ENCODE measurements at places on chromosomes 1 and 21. TPM values are rescaled to one million over a fixed set of nuclear protein-coding genes. Genes with fewer than 3 reads are reported as not detected.

The KCNJ9 gene
- total RNA-seq = 11.4 TPM

The SLC45A1 gene
- 8.6 TPM for total RNA-seq

The TPTE gene
- not detected for total RNA-seq

The ARTN gene
- under 0.01 TPM for total RNA-seq

The ABL2 gene
- total RNA-seq = 33.0 TPM

The SDHB gene
- total RNA-seq = 89.3 TPM

The OPN3 gene
- 6.5 TPM for total RNA-seq

The CDCA8 gene
- total RNA-seq = 0.82 TPM

The ITLN1 gene
- total RNA-seq = not detected

The DCST2 gene
- under 0.01 TPM for total RNA-seq

The SHE gene
- total RNA-seq = 2.0 TPM

The SPRR2B gene
- total RNA-seq = not detected

The ADGRB2 gene
- 42.4 TPM for total RNA-seq

The MAP10 gene
- 9.8 TPM for total RNA-seq

The CASQ2 gene
- 0.41 TPM for total RNA-seq

The NBPF6 gene
- not detected for total RNA-seq

DNA sequence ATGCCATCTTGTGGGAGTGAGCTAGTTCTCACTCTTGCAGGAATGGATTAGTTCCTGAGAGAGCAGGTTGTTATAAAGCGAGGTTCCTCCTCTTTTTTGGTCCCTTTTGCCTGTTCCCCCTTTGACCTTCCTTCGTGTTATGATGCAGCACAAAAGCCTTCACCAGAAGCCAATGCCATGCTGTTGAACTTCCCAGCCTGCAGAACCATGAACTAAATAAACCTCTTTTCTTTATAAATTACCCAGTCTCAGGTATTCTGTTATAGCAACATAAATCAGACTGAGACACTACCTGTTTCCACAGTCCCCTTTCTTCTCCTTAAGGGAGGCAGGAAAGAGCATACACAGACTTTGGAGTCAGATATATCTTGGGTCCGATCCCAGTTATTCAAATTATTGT lies 25.6 kb downstream of the DISP3 start:
- DNase-seq = no peak

GRCh38 chr1:235776396-235776795 lies 90.3 kb downstream of the LYST start:
- no peak for DNase-seq

- peak; percentile 12 for DNase-seq
Observed at GRCh38 chr1:20725189-20726117, 7.0 kb downstream of the SH2D5 start.

GRCh38 chr1:46393510-46393909 lies 607 bp upstream of the FAAH start:
- DNase-seq = peak; percentile 4

DNA sequence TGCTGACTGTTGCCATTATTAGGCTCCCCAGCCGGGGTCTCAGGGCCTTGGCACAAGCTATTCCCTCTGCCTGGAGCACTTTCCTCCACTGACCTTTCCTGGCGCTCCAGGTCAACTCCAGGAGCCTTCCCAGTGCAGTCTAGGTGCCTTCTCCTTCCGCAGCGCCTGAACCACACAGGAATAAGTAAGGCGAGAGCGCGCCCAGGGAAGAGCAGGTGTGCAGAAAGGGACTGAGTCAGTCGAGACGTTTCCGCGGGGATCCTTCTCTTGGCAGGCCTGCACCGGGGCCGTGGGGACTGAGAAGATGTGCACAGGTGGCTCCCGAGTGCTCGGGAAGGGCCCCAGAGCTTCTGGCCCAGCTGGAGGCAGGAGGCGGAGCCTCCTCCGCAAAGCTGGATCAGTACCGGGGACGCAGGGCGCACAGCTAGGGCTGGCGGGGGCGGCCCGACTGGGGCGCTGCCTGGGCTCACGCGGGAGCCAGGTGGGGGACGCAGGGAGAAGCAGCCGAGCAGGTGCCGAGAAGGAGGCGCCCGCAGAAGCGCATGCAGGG lies 765 bp upstream of the BMP8A start:
- peak; percentile 21 for DNase-seq

DNA sequence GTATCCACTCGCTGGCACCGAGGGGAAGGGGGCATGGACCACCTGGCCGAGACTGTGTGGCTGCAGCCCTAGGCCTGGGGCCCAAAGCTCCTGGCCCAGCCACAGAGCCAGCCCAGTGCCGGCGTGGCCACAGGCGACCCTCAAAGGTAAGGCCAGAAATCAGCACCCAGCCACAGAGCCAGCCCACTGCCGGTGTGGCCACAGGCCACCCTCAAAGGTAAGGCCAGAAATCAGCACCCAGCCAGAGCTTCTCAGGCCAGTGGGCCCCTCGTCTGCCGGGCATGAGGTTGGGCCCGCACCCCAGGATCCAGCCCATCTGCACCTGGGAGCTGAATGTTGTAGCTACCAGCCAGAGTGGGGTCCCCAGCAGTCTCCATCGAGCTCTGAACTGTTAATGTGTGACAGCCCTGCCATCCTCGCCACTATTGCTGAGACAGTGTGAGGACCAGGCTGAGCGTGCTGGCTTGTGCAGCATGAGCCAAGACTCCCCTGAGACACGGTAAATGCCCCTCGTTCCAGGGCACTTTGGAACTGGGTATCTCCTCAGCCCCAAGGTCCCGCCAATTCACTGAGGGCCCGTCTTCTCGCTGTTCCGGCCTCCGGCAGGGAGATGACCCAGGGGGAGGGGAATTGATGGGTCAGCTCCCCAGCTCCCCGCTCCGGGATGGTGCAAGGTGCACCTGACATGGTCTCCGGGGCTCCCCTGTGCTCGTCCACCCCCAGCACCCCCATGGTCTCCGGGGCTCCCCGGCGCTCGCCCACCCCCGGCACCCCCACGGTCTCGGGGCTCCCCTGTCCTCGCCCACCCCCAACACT lies 4.7 kb upstream of the FTCD start:
- DNase-seq = no peak

DNA sequence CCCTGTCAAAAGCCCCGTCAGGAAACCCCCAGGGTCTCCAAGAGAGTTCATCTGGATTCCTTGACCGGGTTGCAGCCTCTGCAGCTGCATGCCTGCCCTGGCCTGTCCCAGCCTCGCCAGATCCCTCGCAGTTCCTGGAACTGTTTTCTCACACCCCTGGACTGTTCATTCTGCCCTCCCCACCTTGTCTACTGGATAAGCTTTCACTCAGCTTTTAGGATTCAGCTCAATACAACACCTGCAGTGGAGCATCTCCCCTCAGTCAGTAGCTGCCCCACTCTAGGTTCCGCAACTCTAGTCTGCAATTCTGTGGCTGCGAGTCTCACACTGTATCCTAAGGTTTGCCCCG lies 67.2 kb downstream of the FAM163A start:
- no peak for DNase-seq

DNA sequence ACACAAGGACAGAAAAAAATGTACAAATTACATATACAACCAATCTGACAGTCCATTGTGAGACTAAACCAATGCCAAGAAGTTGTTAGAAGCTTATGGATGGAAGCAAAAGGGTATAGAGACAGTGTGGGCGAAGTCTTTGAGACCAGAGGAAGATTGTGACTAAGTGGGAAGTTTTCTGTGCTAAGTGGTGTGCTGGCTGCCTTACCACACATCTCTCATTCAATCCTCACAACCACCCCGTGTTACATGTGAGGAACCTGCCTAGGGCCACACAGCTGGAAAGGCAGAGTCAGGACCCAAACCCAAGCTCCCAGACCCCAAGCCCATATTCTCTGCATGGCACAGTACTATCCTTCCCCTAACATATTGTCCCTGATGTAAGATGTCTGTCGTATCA lies 53.5 kb upstream of the DUSP10 start:
- DNase-seq = no peak

DNA sequence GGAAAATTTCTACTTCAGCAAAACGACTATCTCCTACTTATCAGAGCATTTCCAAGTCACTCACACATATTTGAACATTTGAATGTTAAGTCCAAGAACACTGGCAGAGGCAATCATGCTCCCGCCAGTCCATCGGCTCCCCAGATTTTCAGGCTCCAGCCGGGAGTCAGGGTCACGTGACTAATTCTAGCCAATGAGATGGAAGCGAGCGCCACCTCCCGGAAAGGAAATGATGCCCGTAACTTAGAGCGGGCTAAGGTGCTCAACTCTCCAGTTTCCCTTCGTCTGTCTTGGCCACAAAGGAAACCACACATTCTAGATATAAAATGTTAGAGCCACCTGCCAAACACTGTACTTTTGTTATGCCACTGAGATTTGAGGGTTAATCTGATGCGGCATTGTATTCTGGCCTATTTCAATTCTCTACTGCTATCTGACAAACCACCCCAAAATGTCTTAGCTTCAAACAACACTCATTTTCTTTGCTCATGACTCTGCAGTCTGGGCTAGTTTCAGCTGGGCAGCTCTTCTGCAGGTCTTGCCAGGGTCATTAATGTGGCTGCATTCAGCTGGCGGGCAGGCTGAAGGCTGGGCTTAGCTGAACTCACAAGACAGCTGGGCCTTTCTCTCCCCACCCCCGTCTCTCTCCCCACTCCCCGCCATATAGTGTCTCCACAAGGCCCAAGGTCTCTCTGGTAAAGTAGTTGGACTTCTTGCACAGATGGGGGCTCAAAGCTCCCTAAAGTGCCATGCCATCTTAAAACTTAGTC lies 16.5 kb upstream of the LHX4 start:
- no peak for DNase-seq

GRCh38 chr21:24844671-24845070 lies 762.6 kb downstream of the MRPL39 start:
- DNase-seq = no peak

- no peak for DNase-seq
Observed at GRCh38 chr1:204344665-204345355, 14.9 kb downstream of the PLEKHA6 start.

DNA sequence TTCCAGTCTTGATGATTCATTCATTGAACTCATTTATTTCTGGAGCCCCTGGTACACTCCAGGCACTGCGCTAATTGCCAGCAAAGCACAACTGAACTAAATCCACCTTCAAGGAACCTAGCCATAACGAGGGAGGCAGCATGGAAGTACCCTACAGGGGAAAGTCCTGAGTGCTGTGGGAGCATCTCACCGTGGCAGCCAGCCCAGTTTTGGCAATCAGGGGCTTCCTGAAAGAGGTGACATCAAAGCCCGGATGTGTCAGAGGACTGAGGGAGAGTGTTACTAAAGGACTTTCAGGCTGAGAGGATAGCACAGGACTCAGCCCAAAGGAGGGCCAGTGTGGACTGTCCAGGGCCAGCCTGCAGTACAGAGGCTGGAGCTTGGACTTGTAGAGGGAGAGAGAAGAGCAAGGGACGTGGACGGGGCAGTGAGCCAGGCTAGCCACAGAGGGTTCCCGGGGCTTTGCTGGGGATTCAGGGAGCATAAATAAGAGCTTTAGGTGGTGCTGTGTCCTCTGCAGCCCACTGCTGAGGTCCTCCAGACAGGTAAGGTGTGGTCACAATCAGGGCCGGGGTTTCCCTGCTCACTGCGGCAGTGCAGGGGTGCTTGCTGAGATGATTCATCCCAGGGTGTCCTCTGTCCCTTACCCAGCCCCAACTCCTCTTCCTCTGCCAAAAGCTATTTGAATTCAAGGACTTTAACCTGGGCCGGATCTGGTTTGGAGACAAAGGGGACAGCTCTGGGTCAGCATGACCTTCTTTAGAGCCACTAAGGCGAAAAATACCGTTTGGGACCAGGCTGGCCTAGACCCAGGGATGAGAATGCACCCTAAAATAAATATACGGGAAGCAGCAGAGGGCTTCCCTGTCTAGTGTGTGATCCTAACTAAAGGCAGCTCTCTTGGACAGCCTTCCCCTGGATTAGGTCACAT lies 128.3 kb downstream of the EDEM3 start:
- DNase-seq = no peak

- DNase-seq = peak; percentile 36
Observed at GRCh38 chr1:12124693-12125421, 41.9 kb upstream of the TNFRSF1B start.

- DNase-seq = no peak
Observed at GRCh38 chr1:165047994-165048393, 308.5 kb downstream of the LMX1A start.

GRCh38 chr1:236313427-236313826 lies 31.7 kb upstream of the ERO1B start:
- DNase-seq = no peak

- no peak for DNase-seq
Observed at GRCh38 chr1:92211166-92211565, 6.5 kb upstream of the C1orf146 start.

GRCh38 chr1:235473806-235474205 lies 30.4 kb downstream of the B3GALNT2 start:
- DNase-seq = no peak

DNA sequence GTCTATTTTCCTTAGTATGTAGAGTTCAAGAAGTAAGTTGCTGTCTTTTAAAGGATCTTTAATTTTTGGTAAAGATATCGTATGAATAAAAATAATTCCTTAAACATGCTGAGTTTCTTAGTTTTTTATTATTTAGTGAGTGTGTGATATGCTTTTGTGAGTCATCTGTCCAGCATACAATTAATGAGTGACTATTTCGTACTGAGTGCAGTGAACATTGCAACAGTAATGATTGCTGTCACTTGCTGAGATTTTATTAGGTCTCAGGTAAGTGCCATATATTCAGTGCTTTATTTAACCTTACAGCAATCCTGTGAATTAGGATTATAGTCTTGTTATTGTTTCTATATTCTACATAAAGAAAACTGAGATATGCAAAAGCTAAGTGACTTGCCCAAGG lies 22.6 kb downstream of the MIGA1 start:
- DNase-seq = no peak

- DNase-seq = no peak
Observed at GRCh38 chr1:13890766-13891165, 190.8 kb downstream of the PRDM2 start.

GRCh38 chr1:155466996-155467395 lies 95.6 kb downstream of the ASH1L start:
- DNase-seq = no peak

- no peak for DNase-seq
Observed at GRCh38 chr1:207463021-207463420, 8.9 kb downstream of the CR2 start.

GRCh38 chr1:248165186-248165585 lies 9.4 kb upstream of the OR2M2 start:
- DNase-seq = no peak

DNA sequence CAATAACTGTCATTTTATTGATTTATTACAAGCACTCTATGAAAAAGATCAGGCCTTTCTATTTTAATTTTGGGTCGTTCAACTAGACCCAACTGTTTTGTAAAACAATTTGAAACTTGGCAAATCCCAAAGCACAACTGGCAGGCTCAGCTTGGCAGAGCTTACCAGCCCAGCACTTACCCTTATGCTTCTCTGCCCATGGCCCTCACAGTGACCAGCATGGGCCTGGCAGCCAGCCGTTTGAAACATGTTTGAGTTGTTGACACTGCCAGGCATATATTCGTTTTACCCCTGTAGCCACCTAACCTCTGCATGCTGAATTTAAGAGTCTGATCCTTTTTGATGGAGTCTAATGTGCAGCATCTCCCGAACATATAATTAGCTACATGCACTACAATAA lies 796.7 kb upstream of the ADGRL2 start:
- DNase-seq = no peak

DNA sequence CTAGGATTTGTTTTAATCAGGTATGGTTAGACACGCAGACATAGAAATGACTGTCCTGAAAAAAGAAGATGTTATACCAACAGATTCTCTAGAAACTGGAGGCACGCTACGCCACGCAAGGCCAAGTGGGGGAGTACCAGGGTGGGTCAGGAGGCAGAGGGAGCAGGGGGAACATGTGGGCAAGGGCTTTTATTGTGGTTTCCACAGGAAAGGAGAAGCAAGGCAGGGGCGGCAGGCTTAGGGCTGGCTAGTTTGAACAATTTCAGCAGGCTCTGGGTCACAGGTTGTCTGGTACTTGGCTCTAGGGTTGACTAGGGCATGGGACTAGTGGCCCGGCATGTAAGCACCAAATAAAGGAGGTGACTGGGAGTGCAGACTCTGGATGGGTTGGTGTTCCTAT lies 7.2 kb downstream of the MTARC2 start:
- DNase-seq = no peak

Measured in frontal cortex (tissue), 4 donors.